NCI-H1694 treated with DMSO at 0.1 percent for 48 hours (cell line): ENCODE measurements at places on chromosomes 6 and 20.

DNA sequence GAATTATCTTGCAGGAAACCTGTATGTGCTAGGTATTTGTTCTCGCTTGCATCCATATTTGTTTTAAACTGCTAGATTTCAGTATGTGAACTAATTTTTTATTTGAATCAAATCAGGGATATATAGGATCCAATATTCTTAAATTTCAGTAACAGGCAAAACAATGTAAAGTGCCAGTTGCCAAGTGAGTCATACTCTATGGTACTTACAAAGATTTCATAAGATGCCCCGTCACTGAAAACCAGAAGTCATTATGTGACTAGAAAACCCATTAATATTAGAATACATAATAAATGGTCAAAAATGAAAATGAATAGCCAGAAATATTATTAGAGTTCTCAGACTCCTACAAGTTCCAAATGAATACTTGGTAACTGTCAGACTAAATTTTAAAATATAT, 481.2 kb downstream of the TFAP2A start:
- DNase-seq, result no peak

GRCh38 chr6:39113788-39114187, 1.2 kb downstream of the SAYSD1 start:
- DNase-seq, result no peak

DNA sequence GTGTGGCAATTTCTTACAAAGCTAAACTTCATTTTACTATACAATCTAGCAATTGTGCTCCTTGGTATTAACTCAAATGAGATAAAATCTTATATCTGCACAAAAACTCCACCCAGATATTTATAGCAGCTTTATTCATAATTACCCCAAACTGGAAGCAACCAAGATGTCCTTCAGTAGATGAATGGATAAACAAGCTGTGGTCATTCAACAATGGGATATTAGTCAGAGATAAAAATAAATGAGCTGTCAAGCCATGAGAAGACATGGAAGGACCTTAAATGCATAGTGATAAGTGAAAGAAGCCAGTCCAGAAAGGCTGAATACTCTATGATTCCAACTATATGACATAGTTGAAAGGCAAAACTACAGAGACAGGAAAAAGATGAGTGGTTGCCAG, 98.9 kb upstream of the BMP2 start:
- DNase-seq, result no peak

DNA sequence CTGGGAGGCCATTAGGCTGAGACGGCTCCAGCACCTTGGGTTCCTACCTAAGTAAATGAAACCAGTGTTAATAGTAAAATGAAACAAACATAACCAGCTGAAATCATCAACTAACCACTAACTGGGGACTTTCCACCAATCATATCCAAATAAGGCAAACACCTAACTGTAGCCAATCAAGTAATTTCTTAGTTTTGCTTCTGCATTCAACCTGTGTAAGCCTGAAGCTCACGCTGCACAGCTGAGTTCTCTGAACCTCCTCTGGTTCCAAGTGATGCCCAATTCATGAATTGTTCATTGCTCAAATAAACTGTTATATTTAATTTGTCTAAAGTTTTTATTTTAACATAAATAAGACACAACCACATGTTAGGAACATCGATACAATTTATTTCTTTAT, 22.5 kb downstream of the KLHL32 start:
- no peak for DNase-seq

- no peak for DNase-seq
These were observed 14.6 kb upstream of the GPR63 start for GRCh38 chr6:96851858-96852257.

DNA sequence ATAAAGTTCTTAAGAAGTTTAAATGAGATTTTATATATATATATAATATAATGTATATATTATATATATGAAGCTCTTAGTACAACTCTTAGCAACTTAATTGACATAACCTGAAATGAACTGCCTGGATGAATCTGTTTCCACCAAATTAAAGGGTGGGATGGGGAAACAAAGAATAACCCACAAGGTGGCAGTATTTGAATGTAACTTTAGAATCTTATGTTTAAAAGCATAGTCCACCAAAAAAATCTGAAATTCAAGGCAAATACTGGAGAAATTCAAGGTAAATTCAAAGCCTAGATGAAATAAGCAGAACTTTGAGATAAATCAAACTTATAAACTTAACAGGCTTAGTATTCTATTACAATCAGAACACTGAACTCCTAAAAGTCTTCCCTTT, 4.4 kb upstream of the IBTK start:
- DNase-seq, result peak; percentile 11

DNA sequence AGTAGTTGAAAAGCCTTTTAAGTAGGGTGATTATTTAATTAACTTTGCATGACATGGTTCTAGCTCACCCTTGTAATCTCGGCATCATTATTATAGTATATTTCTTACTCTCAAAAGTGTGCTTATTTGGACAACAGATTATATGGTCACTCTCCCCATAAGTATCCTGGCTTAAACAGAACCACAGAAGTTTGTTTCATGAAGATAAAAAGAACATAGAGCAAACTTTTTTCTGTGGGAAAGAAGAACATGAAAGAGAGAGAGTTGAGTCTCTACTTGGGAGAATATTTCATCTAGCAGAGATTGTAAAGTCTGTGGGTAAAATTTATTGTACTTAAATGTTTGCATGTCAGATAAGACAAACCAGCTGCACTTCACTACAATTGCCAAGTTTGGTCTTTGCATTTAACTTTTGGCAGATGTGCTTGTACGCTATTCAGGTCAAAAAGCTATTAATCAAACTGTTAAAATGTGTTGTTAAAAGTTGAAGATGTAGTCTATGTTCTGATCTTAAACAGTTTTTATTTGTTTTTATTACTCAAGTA, 33.4 kb upstream of the PRIM2 start:
- DNase-seq, result no peak

- no peak for DNase-seq
These were observed 60.1 kb upstream of the RALGAPA2 start for GRCh38 chr20:20772497-20773085.

DNA sequence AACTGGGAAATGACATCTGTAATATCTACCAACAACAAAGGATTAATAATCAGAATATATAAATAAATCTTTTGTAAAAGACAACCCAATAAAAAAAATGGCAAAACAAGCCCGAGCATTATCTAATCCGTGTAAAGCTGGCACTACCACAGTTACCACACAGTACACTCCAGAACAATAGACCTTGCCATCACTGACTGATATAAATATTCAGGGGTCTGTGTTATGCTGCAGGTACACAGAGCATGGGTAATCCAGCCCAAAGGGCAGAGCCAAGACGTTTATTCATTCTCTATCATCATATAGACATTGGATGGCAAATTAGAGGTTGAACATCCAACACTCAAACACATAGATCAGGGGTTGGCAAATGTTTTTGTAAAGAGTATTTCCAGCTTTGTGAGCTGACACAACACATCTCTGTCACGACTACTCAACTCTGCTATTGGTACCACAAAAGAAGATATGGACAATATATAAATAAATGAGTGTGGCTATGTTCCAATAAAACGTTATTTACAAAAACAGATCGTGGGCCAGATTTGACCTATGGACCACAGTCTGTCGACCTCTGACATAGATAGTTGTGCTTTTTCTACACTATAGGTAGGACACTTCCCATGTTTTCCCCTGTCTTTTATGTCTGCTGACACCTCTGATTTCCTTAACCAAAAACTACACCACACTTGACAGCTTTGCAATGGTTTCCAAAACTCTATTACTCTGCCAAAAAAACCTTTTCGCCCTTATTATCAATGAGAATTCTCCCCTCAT, 4.5 kb downstream of the NCOA6 start:
- DNase-seq, result no peak

DNA sequence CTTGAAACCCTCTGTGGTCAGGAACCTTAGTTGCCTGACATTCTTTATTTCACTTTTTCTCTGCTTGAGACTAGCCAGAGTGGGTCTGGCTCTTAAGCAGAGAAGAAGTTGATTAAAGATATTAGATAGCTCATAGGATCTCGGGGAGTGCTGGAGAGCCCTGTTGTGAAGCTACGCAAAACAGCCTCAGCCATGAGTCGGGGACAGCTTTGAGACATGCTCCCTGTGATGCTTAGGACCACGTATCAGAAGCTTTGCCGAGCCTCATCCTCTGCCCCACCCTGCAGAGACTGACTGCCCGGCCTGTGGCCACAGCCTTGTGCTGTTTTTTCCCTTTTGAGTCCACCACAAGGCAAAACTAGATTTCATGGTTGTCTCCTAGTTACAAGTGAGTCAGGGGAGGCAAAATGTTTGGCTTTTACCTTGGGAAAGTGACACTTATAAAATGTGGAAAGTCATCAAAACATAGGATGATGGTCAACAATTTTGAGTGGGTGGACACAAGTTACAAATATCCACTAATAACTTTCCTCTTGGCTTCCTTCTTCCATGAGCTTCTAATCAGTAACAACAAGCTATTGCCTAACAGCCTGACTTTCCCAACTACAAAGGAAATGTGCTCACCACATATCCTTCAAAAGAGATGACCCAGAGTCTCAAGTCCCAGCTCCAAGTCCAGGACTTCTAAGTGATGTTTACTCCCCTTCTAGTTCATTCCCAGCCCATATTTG, 108.4 kb downstream of the JAG1 start:
- DNase-seq, result no peak
